Spleen (tissue), 13 donors: ENCODE measurements at places on chromosomes 5 and 9. TPM values are rescaled to one million over a fixed set of nuclear protein-coding genes. Genes with fewer than 3 reads are reported as not detected.

Gene PCDHB15
- total RNA-seq, result 4.6 TPM

Gene ISL1
- total RNA-seq, result not detected

Gene CA9
- not detected for total RNA-seq

Gene FOXD4L5
- 0.55 TPM for total RNA-seq

Gene PCDHB11
- total RNA-seq, result 0.68 TPM

Gene GRXCR2
- total RNA-seq, result not detected

Gene BARHL1
- total RNA-seq, result not detected

Gene PHF24
- total RNA-seq, result 2.4 TPM

Gene MZB1
- total RNA-seq, result 76.3 TPM

DNA sequence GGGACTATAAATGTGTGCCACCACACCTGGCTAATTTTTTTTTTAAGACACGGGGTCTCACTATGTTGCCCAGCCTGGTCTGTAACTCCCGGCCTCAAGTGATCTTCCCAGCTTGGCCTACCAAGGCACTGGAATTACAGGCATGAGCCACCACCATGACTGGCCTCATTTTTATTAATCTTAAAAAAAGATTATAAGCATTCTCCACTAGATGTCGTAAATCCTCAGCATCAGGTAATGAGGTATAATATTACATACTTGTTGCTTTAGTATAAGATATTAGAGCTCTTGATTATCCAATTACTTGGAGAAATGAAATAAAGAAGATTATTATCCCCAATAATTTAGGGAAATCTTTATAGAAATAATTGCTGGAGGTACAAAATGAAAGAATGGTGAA lies 78.2 kb upstream of the HTR1A start:
- no peak overlapping the region for H3K4me3 ChIP-seq
- no peaks in the 10 kb centered on the region for H3K36me3 ChIP-seq
- H3K27ac ChIP-seq, result no peak overlapping the region
- H3K27me3 ChIP-seq, result no peaks in the 10 kb centered on the region
- H3K4me1 ChIP-seq, result no peaks in the 10 kb centered on the region

- H3K4me1 ChIP-seq, result no peaks in the 10 kb centered on the region
- no peak overlapping the region for H3K4me3 ChIP-seq
- no peaks in the 10 kb centered on the region for H3K36me3 ChIP-seq
- no peaks in the 10 kb centered on the region for H3K27me3 ChIP-seq
- no peak overlapping the region for H3K27ac ChIP-seq
- DNase-seq, result no peak
These were observed 205.8 kb downstream of the SEMA5A start for GRCh38 chr5:9340085-9340484.

DNA sequence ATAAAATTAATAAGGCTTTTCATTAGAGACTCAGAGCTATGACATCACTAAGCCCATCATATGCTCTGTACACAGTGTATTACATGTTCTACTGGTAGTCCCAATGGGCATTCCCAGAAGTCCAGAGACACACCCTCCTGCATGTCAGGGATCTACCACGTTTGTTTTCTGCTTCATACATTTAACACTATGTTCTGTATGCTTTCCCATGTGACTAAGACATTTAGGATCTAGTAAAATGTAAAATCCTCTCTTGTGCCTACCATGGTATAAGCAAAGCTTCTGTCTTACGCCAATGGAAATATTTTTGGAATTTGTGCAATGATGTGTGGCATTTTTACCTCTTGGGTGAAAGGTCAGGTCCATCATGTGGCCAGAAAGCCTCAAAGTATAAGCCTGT lies 192.4 kb downstream of the ADAMTSL1 start:
- H3K4me3 ChIP-seq, result no peak overlapping the region
- no peak for DNase-seq
- H3K27ac ChIP-seq, result no peak overlapping the region
- no peaks in the 10 kb centered on the region for H3K27me3 ChIP-seq
- H3K36me3 ChIP-seq, result no peaks in the 10 kb centered on the region

DNA sequence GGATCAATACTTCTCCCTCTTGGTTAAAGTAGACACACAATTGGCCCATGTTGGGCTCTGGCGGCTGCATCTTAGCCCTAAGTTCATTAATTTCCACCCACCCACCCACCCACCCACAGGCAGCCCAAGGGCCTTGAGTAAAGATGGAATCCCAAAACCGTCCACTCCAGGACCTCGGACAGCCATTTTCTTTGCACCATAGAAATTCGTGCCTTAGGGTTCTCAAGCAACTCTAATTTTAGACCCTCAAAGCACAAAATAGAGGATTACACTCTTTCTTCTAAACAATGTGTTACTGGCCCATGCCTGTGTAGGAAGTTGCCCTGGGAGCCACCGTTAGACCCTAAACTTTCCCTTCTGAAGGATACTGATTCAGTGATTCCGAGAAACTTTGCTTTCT lies 568.5 kb downstream of the IRX1 start:
- H3K36me3 ChIP-seq, result no peaks in the 10 kb centered on the region
- DNase-seq, result no peak
- H3K4me1 ChIP-seq, result no peaks in the 10 kb centered on the region
- no peak overlapping the region for H3K4me3 ChIP-seq
- H3K27ac ChIP-seq, result no peak overlapping the region

- H3K27ac ChIP-seq, result peak overlapping the region; percentile 91
- peaks cover 89% of the 10 kb centered on the region for H3K4me1 ChIP-seq
- no peaks in the 10 kb centered on the region for H3K36me3 ChIP-seq
- no peak for DNase-seq
These were observed 53.2 kb downstream of the FNBP1 start for GRCh38 chr9:129989740-129990139.

GRCh38 chr5:41856644-41857491 lies 13.4 kb downstream of the OXCT1 start:
- no peaks in the 10 kb centered on the region for H3K4me1 ChIP-seq
- DNase-seq, result no peak
- no peak overlapping the region for H3K4me3 ChIP-seq
- no peaks in the 10 kb centered on the region for H3K27me3 ChIP-seq
- H3K27ac ChIP-seq, result no peak overlapping the region

- no peak overlapping the region for H3K27ac ChIP-seq
- DNase-seq, result no peak
- no peak overlapping the region for H3K4me3 ChIP-seq
- H3K36me3 ChIP-seq, result no peaks in the 10 kb centered on the region
- no peaks in the 10 kb centered on the region for H3K27me3 ChIP-seq
These were observed 41.9 kb downstream of the STK10 start for GRCh38 chr5:172145870-172146747.

DNA sequence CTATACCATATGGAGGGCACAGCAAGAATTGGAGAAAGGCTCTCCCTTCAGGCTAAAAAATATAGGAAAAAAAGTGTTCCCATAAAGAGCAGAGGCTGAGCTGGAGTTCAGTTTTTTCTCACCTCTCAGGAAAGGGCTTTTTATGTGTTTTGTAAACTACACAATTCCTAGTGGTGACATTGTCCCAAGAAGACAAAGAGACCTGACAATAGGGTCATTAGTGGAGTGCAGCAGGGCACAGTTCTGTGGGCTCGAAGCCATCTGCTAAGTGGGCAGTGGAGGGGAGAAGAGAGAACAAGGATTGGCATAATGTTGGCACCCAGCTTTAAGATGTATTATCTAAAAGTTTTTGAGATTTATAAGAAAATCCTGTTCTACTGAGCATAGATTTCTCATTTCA lies 162.5 kb downstream of the HCN1 start:
- H3K4me1 ChIP-seq, result no peaks in the 10 kb centered on the region
- no peak overlapping the region for H3K4me3 ChIP-seq
- H3K27ac ChIP-seq, result no peak overlapping the region
- H3K36me3 ChIP-seq, result no peaks in the 10 kb centered on the region

- no peak overlapping the region for H3K4me3 ChIP-seq
- H3K27ac ChIP-seq, result no peak overlapping the region
- H3K4me1 ChIP-seq, result peaks cover 23% of the 10 kb centered on the region
- no peaks in the 10 kb centered on the region for H3K36me3 ChIP-seq
These were observed 17.2 kb downstream of the OR2S2 start for GRCh38 chr9:35940458-35941407.

DNA sequence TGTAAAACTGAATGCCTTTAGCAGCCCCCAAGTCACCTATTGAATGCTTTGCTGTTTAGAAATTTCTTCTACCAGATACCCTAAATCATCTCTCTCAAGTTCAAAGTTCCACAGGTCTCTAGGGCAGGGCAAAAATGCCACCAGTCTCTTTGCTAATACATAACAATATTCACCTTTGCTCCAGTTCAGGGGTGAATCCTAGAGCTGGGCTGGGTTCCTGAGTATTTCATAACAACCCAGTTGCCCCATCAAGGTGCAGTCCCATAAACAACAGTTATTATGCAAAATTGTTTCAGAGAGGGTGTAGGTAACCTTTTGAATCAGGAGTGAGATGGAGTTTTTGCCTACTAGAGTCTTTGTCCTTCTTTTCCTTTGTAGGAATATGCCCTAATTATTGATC lies 19.0 kb upstream of the C1QTNF3 start:
- no peak overlapping the region for H3K4me3 ChIP-seq
- no peaks in the 10 kb centered on the region for H3K36me3 ChIP-seq
- no peak overlapping the region for H3K27ac ChIP-seq
- no peaks in the 10 kb centered on the region for H3K4me1 ChIP-seq
- no peaks in the 10 kb centered on the region for H3K27me3 ChIP-seq
- DNase-seq, result no peak

DNA sequence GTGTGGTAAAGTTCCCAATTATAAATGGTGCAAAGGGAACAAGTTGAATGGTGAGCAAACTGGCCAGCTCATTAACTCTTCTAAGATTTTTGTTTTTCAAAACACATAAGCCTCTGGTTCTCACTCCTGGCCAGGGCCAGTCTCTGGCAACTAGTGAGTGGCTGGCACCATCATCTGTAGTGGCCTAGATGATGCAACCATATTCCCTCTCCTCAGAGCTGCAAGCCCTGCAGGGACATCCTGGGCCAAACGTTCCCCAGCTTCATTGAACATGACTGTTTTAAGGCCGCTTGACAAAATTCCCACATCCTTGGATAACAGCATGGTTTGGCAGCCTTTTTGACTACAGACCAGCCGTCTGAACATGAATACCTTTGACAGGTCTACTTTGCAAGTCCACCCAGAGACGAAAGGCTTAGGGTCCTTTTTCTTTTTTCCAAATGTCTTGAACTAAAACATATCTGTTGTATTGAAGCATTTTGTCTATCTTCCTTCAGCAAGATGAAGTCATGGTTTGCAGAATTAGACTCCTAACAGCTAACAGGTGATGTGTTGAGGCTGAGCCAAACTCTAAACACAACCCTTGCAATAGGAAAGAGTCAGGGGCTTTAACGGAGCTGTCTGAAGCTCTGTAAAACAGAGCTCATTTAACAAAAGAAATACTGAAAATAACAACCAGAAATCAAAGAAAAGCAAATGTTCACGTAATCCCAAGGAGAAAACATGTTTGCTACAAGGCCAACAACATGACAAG lies 23.8 kb downstream of the MACROH2A1 start:
- no peak overlapping the region for H3K4me3 ChIP-seq
- H3K4me1 ChIP-seq, result peaks cover 68% of the 10 kb centered on the region
- H3K36me3 ChIP-seq, result peaks cover 97% of the 10 kb centered on the region
- H3K27me3 ChIP-seq, result no peaks in the 10 kb centered on the region
- no peak overlapping the region for H3K27ac ChIP-seq
- DNase-seq, result peak; percentile 25

DNA sequence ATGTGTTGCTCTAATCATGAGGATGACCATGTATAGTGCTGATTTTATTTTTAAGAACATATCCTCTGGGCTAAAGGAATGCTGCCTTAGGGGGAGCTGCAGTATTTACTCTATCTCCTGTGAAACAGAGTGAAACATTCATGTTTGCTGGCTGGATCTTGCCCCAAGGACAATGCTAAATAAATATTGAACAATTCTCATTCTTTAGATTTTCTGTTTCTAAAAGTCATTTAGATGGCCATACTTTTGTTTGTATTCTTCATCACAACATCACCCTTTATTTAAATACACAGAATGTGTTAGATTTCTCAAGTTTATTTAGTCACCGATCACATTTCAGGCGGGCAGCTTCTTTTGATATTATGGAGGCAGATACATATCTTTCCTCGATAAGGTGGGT lies 103.3 kb downstream of the ARHGEF28 start:
- H3K4me1 ChIP-seq, result no peaks in the 10 kb centered on the region
- no peaks in the 10 kb centered on the region for H3K36me3 ChIP-seq
- no peak for DNase-seq
- no peak overlapping the region for H3K4me3 ChIP-seq
- no peaks in the 10 kb centered on the region for H3K27me3 ChIP-seq

- no peak overlapping the region for H3K27ac ChIP-seq
- H3K4me1 ChIP-seq, result peaks cover 39% of the 10 kb centered on the region
- H3K36me3 ChIP-seq, result no peaks in the 10 kb centered on the region
- no peaks in the 10 kb centered on the region for H3K27me3 ChIP-seq
These were observed 115.8 kb upstream of the MAP3K1 start for GRCh38 chr5:56699538-56699937.

DNA sequence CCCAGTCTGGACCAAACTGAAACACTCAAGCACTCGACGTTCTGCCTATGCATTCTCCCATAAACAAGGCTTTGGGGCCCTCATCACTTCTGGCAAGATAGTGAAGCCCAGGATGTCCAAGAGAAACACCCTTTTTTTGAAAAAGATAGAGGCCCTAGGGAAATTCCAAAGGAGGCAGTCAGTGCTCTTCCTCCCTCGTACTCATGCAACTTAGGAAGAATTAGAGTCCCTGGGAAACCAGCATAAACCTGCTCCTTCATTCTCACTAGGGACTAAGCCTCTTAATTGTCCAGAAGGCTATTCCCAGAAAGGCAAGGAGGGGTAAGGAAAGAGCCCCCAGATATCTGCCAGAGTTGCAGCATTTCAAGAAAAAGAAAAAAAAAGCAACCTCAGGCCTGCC lies 7.8 kb upstream of the RUSC2 start:
- H3K36me3 ChIP-seq, result no peaks in the 10 kb centered on the region
- no peak for DNase-seq
- H3K4me1 ChIP-seq, result peaks cover 4% of the 10 kb centered on the region
- H3K27me3 ChIP-seq, result no peaks in the 10 kb centered on the region

DNA sequence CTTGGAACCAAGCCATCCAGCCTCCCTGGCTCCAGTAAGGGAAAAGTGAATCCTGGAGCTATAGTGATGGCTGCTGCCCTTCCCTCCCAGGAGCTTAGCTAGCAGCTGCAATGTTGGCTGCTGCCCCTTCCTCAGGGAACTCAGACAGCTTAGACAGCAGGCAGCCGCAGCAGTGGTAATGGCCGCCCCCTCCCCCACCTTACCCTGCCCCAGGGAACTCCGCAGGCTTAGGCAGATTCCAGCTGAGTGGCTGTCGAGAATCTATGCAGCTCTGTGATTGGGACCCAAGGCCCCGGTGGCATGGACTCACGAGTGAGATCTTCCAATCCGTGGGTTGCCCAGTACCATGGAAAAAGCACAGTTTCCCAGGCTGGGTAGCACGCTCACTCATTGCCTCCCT lies 378.6 kb downstream of the NNT start:
- H3K4me3 ChIP-seq, result no peak overlapping the region
- no peaks in the 10 kb centered on the region for H3K4me1 ChIP-seq
- no peak for DNase-seq
- no peaks in the 10 kb centered on the region for H3K36me3 ChIP-seq
